ENCODE measurements at places on chromosomes 3 and 15.

- no peak for ATAC-seq
Measured at GRCh38 chr15:77032052-77032646, 37.2 kb downstream of the PSTPIP1 start.

- ATAC-seq: no peak
Measured at GRCh38 chr15:29638781-29639180, 183.5 kb downstream of the TJP1 start.

- no peak for ATAC-seq
Measured at GRCh38 chr3:190524942-190525341, 11.1 kb downstream of the IL1RAP start.

DNA sequence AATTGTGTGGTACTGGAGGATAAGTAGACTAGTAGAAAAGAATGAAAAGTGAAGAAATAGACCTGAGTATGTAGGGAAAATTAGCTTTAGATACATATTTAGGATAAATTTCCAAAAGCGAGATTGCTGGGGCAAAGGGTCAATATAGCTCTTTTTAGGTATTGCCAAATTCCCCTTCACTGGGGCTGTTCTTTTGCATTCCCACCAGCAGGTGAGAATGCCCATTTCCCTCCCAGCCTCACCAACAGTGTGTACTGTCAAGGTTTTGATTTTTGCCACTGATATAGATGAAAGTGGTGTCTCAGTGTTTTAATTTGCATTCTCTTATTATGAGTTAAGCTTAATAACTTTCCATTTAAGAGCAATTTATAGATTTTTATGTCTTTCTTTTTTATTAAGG is 35.7 kb upstream of the BHLHE40 start:
- ATAC-seq: no peak

DNA sequence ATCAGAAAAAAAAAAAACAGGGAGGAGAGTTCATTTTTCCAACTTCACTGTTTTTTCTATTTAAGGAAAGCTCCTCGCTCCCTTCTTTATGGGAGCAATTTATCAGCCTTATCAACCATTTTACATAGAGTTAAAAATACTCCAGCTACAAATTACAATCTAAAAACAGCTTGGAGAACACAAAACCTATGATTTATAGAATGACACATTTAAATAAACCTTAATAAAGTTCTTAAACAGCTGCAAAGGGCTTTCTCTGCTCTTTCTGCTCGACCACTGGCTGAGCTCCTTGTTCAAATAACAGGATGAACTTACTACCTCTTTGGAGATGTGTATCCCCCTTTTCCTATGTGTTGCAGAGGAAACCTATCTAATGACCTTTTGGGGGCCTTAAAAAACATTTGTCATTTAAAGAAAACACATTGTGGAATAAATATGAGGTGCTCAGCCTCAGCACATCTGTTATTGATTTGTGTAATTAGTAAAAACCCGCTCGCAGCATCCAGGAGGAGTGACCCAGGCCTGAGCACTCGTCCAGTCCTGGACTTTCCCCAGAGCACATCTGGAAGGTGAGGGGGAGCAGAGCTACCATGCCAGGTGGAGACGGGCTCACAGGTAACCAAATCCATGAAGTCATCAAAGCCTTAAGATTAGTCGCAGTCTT is 231.2 kb downstream of the ATP8B4 start:
- peak; percentile 16 for ATAC-seq

- no peak for ATAC-seq
Measured at GRCh38 chr15:40902605-40903561, 8.6 kb downstream of the VPS18 start.

GRCh38 chr3:84136425-84136824 is 822.4 kb upstream of the CADM2 start:
- no peak for ATAC-seq

DNA sequence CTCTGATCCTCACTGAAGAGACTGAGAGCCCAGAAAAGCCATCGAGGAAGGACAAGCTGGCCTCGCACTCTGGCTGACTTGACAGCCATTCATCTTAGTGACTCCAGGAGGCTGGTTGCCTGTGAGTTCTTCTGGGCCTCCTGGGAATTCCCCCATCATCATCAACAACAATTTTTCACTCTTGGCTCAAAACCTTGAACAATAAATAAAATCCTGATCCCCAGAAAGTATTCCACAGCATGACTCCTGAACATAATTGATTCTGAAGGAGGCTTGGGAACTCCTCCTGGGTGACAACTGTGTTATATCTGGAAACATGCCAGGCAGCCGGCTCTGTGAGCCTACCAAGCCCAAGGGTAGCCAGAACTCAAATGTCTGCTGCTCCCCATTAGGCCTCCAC is 188.6 kb downstream of the SHQ1 start:
- ATAC-seq: no peak

- no peak for ATAC-seq
Measured at GRCh38 chr3:120850381-120851295, 57.4 kb upstream of the STXBP5L start.

DNA sequence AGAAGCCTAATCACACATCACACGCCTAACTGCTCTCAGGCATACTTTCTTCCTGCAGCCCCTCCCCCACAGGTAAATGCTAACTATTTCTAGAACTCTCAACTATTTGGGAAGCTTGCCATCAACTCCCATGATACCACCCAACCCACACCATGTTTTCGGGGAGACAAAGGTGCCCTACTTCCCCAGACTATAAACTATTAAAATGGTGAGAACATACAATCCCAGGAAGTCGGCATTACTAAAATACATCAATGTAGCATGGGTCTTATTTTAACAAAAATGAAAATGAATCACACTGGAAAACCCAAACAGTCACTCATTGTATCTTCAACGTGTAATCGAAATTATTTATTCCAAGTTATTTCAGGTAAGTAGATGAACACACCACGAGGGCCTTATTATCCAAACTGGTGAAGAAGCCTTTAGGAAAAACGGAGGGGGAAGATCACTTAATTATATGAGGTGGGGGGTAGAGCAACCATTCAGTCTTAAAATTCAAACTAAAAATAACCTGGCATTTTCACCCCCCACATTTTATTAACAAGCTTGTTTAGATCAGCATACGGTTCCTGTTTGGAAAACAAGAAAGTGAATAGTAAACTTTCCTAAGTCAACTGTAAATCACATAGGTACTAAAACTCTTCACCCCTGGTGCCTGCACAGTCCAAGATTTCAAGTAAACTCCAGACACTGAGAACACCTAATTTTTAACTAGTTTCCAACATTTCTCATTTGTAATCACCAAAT is 1.9 kb downstream of the TBL1XR1 start:
- no peak for ATAC-seq

DNA sequence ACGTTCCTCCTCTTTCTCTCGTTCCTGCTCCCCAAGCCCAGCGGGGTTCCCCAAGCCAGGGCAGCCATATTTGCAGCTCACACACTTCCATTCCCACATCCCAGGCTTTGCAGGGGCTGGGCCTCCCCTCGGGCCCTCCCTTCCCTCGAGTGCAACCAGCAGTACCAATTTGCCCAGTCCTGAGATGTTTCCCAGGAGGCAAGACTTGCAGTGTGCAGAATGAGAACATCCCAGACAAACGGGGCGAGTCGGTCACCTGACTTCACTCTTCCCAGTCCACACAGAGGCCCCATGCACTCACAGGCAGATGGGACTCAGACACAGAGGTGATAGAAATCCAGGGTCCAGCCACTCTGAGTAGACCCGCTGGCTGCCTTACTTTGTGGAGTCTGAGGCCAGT is 56.2 kb upstream of the SLC6A6 start:
- ATAC-seq: no peak

DNA sequence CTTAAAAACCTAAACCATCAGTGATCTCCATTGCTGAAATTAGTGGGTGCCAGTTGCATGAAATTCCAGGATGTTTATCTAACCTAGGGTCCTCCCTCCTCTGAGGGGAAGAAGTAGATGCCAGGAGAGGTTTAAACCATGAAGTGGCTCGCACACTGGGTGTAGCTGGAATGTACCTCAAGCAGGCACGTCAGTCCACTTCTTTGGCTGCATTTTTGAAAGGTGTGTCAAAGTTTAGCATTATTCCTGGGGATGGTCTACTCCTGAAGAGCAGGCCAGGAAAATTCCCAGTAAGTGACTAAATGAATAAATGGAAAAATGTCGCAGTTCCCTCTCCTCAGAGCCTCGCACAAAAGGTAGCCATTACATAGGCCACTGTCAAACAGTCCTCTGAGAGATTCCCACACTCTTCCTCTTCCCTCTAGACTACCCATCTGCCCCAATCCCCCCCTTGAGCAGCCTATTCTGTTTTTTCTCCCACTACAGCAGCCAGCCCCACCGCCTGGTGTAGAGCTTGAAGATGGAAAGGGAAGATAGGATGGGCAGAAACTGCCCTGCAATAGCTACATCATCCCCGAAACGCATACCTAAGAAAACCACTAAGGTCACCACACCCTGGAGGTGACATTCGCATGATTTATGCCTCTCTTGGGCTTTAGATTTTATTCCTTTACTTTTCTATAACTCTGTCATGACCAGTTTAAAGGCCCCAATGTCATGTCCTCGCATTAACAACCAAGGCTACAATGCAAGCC is 655 bp upstream of the TMOD3 start:
- ATAC-seq: no peak

- ATAC-seq: no peak
Measured at GRCh38 chr3:13951184-13951583, 71.3 kb upstream of the WNT7A start.
